ENCODE measurements at places on chromosomes 3 and 15.

DNA sequence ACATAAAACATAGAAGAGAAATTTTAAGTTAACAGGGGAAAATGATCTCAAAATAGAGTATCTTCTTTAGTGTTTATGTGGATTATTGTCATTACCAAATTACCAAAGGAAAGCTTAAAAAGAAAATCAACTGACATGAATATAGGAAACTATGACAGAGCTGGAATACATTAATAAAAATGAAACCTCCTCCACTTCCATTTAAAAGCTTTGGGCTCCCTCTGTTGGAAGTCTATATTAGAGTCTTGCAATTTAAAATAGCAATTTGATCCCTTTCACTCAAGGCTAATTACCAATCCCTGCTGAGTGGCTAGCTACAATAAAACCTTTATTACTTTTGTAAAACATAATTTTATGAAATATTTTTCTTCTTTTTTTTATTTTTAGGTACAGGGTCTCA, 61.4 kb upstream of the IMPG2 start:
- H3K27ac ChIP-seq = no peak overlapping the region
- H3K4me1 ChIP-seq = no peaks in the 10 kb centered on the region
- H3K36me3 ChIP-seq = no peaks in the 10 kb centered on the region
- DNase-seq = peak; percentile 77
- no peak overlapping the region for H3K4me3 ChIP-seq

DNA sequence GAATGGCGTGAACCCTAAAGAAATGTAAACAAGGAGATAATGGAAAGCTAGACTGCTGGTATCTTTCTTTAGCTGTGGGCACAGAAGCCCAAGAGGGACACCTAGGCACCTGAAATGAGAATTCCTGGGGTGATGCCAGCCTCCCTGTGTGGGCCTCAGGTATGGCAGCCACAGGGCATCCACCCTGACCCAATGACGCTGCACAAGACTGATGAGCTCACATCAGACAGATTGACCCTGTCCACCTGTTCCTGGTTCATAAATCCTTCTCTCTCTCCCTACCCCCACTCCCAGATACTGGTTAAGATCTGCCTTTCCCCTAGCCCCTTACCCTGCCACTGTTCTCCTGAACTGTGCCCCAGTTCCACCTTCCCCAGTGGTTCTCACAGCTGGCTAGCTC, 1.5 kb downstream of the GLB1 start:
- peak overlapping the region; percentile 94 for H3K4me3 ChIP-seq
- peaks cover 9% of the 10 kb centered on the region for H3K4me1 ChIP-seq
- DNase-seq = no peak
- peak overlapping the region; percentile 93 for H3K27ac ChIP-seq

DNA sequence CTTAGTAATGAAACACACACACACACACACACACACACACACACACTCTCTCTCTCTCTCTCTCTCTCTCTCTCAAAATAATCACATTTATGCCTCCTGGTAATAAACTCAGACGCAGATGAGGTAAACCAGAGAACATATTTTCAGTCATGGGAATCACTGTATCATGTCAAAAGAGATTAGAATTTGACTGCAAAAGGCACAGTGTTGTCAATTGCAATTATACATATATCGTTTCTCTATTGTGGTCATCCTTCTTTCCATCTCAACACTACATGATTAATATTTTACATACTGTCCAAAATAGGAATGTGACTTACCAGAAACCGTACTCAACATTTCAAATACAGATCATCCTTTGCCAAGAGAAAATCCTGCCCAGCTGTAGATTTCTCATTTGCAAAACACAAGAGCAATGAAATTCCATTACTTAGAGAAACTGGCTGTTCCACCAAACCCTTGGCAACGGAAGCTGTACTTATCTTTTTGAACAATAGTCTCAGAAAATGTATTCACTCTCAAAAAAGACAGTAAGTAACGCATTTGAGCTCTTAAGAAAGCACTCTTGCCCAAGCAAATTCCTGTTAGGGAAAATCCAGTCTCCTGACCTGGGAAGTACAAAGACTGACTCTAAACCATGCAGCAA, 24.3 kb downstream of the PDZRN3 start:
- no peak overlapping the region for H3K4me3 ChIP-seq
- no peak for DNase-seq
- H3K27me3 ChIP-seq = no peaks in the 10 kb centered on the region
- H3K36me3 ChIP-seq = no peaks in the 10 kb centered on the region
- H3K27ac ChIP-seq = no peak overlapping the region
- H3K4me1 ChIP-seq = no peaks in the 10 kb centered on the region

DNA sequence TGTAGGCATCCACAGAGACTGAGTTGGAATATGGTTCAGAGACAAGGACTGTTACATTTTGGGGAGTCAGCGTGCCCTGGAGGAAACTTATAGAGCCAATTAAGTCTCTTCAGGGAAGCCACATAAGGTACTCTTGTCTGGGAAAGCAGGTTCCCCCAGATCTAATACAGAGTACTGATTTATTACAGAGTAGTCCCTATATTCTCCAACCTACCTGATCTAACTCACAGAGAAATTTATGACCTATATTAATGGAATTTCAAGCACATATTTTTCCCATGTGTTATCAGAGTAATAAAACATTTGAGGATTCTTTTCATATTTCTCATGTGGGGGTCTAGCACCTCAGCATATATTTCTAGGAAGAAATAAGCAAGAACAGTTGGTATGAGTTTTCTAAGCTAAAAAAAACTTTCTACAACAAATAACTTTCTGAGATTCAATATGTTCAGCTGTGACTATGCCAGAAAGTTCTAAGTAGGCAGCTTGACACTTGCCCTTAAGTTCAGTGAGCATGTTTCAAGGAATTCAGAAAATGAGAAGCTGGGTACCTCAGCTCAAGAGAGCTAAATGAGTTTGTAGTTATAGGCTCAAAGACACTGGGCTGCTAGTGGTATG, 75.3 kb upstream of the COL8A1 start:
- H3K27me3 ChIP-seq = no peaks in the 10 kb centered on the region
- H3K27ac ChIP-seq = no peak overlapping the region
- no peaks in the 10 kb centered on the region for H3K4me1 ChIP-seq
- H3K36me3 ChIP-seq = no peaks in the 10 kb centered on the region
- H3K4me3 ChIP-seq = no peak overlapping the region

GRCh38 chr3:183563536-183563874, 8.0 kb upstream of the KLHL6 start:
- no peak overlapping the region for H3K27ac ChIP-seq
- no peaks in the 10 kb centered on the region for H3K4me1 ChIP-seq
- no peak overlapping the region for H3K4me3 ChIP-seq
- H3K27me3 ChIP-seq = peaks cover 7% of the 10 kb centered on the region
- H3K36me3 ChIP-seq = no peaks in the 10 kb centered on the region

DNA sequence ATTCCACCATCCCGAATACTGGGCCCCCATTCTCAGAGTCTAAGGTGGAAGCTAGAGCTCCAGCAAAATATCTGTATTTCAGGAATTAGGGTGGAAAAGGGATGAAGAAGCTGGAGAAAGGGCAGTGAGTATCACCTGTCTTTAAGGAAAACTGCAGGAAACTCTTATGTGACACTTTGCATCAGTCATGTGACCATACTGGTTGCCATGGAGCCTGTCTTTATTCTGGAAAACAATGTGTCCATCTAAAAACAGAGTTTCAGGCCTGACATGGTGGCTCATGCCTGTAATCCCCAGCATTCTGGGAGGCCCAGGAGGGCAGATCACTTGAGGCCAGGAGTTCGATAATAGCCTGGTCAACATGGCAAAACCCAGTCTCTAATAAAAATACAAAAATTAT, 52.9 kb upstream of the FSIP1 start:
- H3K27ac ChIP-seq = no peak overlapping the region
- H3K36me3 ChIP-seq = no peaks in the 10 kb centered on the region
- H3K27me3 ChIP-seq = no peaks in the 10 kb centered on the region
- H3K4me1 ChIP-seq = peaks cover 18% of the 10 kb centered on the region

- no peak overlapping the region for H3K27ac ChIP-seq
- DNase-seq = no peak
- H3K27me3 ChIP-seq = no peaks in the 10 kb centered on the region
Measured at GRCh38 chr15:94587113-94587512, 355.8 kb downstream of the MCTP2 start.

DNA sequence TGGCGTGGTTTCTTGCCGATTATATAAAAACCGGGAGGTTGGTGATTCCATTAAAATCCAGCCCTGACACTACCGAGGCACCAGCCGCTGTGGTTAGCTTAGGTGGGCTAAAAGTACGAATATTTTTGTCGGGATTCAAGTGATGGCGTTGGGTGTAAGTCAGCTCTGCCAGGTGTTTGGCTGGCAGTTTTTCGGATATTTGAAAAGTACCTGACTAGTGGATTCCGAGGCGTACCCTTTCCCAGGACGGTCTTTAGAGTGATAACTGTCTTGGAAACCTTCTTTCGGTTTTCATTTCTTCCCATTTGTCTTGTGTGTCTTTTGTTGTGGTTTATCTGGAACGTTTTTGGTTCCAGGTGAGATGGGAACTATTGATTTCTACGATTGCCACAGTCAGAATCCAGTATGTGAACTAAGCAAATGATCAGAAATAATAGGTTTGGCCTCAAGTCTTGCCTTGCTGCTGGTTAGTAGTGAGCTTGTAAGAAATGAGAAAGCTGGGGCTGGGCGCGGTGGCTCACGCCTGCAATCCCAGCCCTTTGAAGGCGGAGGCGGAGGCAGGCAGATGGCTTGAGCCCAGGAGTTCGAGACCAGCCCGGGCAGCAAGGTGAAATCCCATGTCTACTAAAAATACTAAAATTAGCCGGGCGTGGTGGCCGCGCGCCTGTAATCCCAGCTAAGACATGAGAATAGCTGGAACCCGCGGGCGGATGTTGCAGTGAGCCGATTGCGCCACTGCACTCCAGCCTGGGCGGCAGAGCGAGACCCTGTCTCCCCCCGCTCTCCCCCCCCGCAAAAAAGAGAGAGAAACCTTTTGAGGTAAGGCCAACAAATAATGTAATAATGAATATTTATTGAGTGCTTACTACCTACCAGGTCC, 1.4 kb downstream of the FYTTD1 start:
- no peaks in the 10 kb centered on the region for H3K36me3 ChIP-seq
- H3K27me3 ChIP-seq = no peaks in the 10 kb centered on the region
- no peaks in the 10 kb centered on the region for H3K4me1 ChIP-seq
- H3K4me3 ChIP-seq = peak overlapping the region; percentile 86

GRCh38 chr15:88904257-88904623, 8.9 kb upstream of the HAPLN3 start:
- no peak for DNase-seq
- peaks cover 3% of the 10 kb centered on the region for H3K4me1 ChIP-seq
- no peaks in the 10 kb centered on the region for H3K27me3 ChIP-seq
- peaks cover 3% of the 10 kb centered on the region for H3K36me3 ChIP-seq
- H3K27ac ChIP-seq = no peak overlapping the region

DNA sequence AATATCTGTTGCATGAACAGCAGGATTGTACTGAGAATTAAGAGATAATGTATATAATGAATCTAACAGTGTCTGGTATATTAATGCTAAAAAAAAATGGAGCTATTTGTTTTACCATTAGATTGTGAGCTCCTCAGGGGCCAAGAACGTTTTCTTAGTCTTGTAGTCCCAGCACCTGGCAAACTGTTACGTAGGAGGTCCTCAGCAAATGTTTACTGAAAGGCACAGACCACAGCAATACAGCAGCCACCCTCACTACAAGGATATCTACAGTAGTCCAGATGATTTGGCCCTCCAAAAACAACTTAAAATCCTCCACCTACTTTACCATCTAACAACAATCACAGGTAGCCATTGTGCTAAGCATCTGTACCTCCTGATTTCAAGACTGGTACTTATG, 59.7 kb downstream of the MSL2 start:
- no peak overlapping the region for H3K27ac ChIP-seq
- no peaks in the 10 kb centered on the region for H3K36me3 ChIP-seq
- no peak for DNase-seq

- H3K4me3 ChIP-seq = no peak overlapping the region
- H3K4me1 ChIP-seq = no peaks in the 10 kb centered on the region
- no peaks in the 10 kb centered on the region for H3K36me3 ChIP-seq
- H3K27ac ChIP-seq = no peak overlapping the region
- DNase-seq = no peak
Measured at GRCh38 chr3:64928683-64929082, 240.9 kb upstream of the ADAMTS9 start.

- H3K27ac ChIP-seq = no peak overlapping the region
- H3K4me1 ChIP-seq = no peaks in the 10 kb centered on the region
- no peak overlapping the region for H3K4me3 ChIP-seq
- no peaks in the 10 kb centered on the region for H3K27me3 ChIP-seq
Measured at GRCh38 chr3:123920383-123920782, 36.3 kb upstream of the MYLK start.

DNA sequence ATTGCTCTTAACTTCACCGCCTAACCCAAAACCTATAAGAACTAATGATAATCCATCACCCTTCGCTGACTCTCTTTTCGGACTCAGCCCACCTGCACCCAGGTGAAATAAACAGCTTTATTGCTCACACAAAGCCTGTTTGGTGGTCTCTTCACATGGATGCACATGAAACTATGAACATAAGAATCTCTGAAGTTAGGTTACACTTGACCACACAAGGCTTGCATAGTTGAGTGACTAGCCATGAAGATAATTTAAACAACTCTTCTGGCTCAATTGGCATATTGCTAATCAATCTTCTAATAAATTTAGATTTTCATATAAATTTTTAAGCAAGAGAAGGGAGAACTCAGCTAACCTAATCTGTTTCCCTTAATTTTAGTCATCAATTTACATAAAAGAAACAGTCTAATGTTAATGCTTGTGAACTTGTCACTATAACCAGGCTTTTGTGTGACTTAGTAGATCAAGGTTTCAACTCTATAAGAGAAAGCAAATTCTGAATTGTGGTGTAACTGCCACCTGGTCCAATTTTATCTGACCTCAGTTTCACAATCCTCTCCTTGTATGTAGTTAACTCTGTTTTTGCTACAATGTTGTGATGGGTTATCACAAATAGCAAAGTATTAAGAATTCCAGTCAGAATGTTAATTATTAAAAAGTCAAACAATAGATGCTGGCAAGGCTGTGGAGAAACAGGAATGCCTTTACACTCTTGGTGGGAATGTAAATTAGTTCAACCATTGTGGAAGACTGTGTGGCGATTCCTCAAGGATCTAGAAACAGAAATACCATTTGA, 82.0 kb downstream of the HHLA2 start:
- no peak overlapping the region for H3K4me3 ChIP-seq
- H3K27me3 ChIP-seq = no peaks in the 10 kb centered on the region
- H3K4me1 ChIP-seq = no peaks in the 10 kb centered on the region

DNA sequence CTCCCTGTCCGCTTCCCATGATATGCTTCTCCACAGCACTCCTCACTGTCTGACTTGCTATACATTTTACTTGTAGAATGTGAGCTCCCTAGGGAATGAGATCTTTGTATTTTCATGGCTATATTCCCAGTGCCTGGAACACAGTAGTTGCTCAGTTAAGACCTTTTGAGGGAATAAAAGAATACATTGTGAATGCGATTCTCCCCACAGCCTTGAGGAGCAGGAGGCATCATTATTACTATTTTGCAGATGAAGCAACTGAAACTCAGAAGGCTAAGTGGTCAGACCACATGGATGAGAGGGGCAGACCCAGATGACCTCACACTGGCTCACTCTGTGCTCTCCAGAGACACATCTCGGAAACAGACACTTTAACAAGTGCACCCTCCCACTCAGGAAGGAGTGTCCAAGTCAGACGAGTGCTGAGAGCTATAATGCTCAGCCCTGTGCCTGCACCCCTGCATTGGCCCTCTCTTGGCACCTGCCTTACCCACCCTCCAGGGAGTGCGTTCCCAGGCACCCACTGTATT, 46.8 kb downstream of the SST start:
- H3K4me1 ChIP-seq = no peaks in the 10 kb centered on the region
- no peak for DNase-seq
- no peak overlapping the region for H3K4me3 ChIP-seq
- peaks cover 21% of the 10 kb centered on the region for H3K27me3 ChIP-seq
- no peak overlapping the region for H3K27ac ChIP-seq

- no peaks in the 10 kb centered on the region for H3K4me1 ChIP-seq
- H3K27me3 ChIP-seq = no peaks in the 10 kb centered on the region
- no peaks in the 10 kb centered on the region for H3K36me3 ChIP-seq
- DNase-seq = no peak
- no peak overlapping the region for H3K4me3 ChIP-seq
- no peak overlapping the region for H3K27ac ChIP-seq
Measured at GRCh38 chr3:69318410-69318809, 67.5 kb downstream of the FRMD4B start.
